ENCODE measurements at places on chromosomes 11 and 22.
A peak's percentile ranks its signal among the peaks of the same experiment; 100 is the strongest.

GRCh38 chr11:46855167-46855566 is 9.1 kb upstream of the CKAP5 start:
- DNase-seq, result no peak

GRCh38 chr22:27612115-27612514 is 189.4 kb downstream of the MN1 start:
- no peak for DNase-seq

DNA sequence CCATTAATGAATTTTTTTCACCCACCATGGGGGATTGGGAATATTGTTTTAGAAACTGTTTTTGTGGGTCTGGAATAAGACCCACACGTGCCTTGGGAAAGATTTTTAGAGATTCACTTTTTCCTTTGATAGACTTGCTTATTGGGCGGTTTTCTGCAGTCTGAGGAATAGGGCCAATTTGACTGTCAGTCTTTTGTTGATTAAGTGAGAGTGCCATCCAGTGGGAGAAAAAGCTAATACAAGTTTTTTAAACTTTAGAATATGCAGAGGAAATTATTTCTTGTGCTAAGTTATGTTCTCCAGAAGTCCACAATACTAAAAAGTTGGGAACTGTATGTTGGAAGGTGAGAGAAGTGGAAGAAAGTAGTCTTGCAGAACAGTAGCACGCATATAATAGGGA is 56.1 kb downstream of the PRMT3 start:
- no peak for DNase-seq

GRCh38 chr11:126585774-126586491 is 230.4 kb downstream of the ST3GAL4 start:
- DNase-seq, result peak; percentile 95

DNA sequence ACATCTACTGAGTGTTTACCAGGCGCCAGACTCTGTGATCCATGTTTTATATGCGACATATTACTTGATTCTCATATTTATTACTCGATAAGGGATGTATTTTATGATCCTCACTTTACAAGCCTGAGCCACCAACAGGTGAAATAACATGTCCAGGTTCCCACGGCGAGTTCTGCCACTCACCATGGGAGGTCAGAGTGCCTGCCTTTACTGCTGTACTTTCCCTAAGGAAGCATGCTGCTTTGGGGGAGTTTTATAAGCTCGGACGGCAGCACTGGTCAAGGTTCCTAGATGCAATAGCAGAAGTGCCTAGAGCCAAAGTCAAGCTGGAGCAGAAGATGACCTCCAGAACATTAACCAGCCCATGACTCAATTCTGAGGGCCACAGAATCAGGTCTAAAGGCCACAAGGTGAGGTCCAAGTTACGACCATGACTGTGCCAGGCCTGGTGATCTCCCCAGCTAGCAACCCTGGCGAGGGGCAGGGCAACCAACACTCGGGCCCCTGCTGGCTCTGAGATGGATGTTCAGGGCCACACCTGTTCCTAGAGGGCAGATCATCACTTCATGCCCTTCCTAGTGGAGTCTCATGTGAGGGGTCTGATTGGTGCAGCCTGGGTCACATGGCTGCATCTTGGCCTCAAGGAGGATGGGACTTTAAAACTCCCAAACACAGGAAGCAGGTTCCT is 14.2 kb downstream of the IFT27 start:
- no peak for DNase-seq

DNA sequence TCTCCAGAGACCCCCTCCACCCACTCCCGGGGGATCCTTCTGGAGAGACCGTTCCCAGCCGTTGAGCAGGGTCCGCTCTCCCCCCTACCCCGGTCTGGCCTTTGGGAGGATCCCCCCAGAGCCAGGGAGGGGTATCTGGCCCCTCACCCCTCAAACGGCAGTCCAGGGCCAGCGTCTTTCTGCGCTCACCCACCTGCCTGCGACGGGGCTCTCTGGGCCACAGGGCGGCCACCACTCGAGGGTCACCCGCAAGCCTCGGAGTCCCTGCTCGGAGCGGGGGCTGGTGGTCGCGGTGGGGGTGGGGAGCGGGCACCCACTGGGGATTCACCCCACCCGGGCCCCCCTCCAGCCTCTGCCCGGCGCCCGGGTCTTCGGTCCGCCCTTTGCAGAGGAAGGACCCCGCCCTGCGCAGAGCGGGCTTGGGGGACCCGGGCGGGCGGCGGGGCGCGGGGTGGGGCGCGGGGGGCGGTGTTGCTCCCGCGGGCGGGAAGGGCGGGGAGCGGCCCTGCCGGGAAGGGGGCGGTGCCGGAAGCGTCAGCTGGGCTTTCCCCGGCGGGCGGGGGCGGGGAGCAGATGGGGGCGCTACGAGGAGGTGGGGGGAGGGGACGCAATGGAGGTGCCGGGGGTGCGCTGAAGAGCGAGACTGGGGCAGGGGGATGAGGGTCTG is 16.6 kb downstream of the CRELD2 start:
- no peak for DNase-seq

DNA sequence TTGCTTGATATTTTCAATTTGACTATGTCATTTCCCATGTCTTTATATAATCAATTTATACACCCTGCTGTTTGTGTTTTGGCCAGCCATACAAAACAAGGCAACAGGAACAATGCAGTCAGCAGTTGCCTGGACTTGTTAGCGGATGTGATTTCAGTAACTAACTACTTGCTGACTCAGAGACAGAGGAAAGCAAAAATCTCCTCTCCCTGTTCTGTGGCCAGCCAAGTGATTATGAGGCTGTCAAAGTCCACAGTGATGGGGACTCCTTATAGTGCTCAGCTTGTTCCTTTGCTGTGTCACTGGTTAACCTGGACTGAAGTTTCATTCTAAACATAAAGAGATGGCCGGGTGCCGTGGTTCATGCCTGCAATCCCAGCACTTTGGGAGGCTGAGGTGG is 32.6 kb upstream of the APLP2 start:
- no peak for DNase-seq

Data from NCI-H1092 treated with DMSO at 0.1 percent for 48 hours (cell line).